NCI-H1436 treated with DMSO at 0.1 percent for 48 hours (cell line): ENCODE measurements at places on chromosomes 5 and 9.

GRCh38 chr9:125444166-125444565 lies 182.5 kb downstream of the GAPVD1 start:
- DNase-seq = no peak

DNA sequence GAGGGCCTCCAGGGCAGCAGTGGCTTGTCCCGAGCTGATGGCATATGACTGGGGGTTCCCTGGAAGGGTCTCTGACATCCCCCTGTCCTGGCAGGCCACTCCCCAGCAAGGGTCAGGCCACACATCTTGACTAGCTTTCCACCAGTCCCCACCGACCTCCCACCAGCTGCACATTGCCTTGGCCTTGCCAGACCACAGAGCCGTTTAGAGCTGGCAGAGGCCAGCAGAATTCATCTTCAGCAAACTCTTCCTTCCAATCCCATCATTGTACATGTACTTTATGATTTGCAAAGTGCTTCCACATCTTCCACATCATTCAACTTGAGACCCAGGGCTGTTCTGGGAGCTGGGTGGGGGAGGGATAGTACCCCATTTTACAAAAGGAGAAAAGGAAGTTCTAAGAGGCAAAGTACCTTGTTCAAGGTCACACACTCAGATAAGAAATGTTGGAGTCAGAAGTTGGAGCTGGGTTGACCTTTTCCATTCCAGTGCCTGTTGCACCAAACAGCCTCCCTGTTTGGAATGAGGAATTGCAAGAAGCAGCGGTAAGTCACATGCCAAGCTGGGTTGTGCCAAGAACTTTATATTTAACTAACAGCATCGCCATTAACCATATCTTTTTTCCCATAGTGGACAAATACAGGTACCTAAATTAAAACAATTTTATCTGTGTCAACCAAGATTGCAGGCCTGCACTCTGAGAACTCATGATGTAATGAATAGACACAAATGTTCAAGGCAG lies 25.8 kb upstream of the COL15A1 start:
- DNase-seq = no peak

DNA sequence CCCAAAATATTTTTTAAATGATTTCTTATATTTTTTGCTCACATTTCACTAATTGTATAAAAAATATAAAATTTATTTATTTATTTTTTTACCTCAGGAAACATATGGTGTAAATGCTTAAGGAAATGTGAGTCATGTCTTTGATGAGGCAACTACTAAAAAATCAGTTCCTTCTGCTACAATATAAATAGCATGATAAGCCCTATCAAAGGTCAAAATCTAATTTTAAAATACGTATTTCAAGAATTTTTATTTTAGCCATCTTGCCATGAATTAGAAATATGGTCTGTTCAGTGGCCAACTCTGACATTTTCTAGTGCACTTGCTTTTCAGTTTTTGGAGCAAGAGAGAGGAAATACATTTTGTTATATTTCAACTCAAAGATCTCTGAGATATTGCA lies 50.5 kb downstream of the PDE4D start:
- DNase-seq = no peak

DNA sequence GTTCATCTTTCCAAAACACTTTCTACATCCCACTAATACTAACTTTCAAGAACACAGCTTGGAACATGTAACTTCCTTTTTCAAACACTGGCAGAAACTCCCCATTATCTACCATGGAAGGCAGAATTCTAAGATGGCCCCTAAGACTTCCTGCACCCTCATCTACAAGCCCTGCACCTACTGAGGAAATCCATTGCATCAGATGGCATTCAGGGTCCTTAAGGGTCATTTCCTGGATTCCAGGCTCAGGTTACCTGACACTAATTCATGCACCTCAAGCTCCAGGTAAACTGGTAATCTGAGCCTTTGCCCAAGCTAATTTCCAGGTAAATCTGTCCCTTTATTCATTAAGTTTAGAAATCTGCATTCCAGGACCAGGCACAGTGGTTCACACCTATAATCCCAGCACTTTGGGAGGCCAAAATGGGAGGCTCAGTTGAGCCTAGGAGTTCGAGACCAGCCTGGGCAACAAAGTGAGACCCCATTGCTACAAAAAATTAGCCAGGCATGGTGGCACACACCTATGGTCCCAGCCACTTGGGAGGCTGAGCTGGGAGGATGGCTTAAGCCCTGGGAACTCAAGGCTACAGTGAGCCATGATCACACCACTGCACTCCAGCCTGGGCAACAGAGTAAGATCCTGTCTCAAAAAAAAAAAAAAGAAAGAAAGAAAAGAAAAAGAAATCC lies 91.6 kb downstream of the NFIB start:
- DNase-seq = no peak

- no peak for DNase-seq
Measured at GRCh38 chr5:163894645-163895044, 389.2 kb downstream of the MAT2B start.

DNA sequence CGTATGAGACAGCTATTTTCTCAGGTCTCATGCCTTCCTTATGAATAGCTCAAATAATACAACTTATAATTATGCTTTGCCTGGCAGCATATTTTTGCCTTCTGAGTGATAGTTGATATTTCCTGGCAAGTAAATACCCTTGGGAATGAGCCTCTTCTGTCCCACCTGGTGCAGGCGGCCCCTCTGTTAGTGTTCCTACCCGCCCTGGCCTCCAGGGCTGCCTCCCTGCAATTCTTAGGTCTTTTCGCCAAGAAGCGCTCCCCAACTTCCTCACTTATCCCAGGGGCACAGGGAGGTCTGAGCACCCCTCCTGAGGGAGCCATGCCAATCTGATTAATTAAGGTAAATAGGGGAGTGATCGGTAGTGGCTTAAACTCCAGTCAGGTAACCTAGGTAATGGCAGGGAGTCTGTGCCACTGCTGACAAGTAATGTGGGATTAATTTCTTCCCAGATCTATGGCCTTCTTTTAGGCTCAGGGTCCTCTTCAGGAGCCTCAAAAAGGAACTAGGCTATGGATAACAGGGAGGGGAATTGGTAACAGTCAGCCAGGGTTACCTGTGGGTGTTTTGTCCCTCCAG lies 81.5 kb downstream of the GALNT10 start:
- no peak for DNase-seq

DNA sequence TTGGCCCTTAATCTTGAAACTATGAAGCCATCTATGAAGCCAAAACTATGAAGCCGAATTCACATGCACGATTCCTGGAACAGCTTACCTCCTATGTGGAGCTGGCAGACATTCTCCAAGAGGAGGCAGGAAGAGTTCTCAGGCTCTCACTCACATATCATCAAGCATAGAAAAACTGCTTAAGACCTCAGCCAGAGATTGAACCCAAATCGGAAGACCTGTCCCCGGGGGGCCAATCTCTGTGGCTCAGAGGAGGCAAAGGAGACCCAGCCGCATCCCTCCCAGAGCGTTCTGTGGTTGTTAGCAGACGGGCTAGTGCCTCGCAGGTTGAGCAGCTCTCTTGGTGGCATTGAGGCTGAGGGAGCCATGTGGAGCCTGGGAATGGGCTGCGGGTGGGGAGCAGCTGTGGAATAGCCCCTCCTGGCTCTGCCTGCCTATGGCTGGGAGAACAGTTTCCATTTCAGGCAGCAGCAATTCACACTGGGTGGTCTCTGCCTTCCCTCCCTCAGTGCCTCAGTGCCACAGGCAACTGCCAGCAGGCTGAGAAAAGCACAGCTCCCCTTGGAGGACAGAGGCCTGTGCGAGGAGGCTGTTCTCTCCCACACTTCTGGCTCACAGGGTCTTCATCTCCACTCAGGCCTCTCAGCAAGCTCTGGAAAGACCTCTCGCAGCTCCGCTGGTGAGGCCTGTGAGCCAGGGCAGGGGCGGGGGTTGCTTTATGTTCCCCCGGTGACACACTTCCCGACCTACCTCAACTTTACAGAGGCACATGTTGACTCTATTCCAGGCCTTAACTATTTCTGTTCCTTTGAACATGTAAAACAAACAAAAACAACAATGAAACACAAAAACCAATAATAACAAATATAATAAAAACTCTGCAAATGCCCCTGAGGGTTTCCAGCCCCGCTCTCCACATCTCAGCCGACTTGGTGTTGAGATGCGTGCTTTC lies 17.4 kb upstream of the TMEM174 start:
- DNase-seq = no peak

DNA sequence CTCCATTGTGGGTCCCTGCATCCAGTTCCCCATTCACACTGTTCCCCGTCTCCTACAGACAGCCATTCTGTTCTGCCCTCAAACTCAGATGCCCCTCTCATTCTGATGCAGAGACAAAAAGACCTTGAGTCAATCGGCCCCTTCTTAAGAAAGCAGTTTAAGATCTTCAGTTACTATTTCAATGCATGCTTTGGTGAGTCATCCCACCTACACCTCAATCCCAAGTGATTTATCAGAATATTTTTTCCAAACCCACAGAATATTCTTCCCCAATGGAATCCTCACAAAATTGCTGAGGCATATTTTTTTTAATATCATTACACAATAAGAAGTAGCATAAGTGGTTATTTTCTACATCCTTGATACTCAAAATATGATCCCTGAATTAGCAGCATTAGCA lies 92.4 kb upstream of the SLC1A1 start:
- no peak for DNase-seq

- DNase-seq = no peak
Measured at GRCh38 chr5:149128023-149128875, 13.0 kb upstream of the ABLIM3 start.

DNA sequence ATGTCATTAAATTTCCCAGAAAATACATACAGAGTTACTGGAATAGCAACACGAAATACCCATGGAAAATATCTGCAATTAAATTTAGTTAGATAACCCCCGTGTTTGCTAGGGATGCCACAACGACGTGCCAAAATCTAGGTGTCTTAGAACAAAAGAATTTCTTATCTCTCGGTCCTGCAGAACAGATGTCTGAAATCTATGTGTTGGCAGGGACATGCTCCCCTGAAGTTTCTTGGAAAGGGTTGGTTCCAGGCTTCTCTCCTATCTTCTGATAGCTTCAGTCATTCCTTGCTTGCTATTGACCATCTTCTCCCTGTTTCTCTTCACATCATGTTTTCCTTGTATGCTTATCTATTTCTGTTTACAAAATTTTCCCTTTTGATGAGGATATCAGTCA lies 1067.0 kb downstream of the CDH18 start:
- DNase-seq = no peak

DNA sequence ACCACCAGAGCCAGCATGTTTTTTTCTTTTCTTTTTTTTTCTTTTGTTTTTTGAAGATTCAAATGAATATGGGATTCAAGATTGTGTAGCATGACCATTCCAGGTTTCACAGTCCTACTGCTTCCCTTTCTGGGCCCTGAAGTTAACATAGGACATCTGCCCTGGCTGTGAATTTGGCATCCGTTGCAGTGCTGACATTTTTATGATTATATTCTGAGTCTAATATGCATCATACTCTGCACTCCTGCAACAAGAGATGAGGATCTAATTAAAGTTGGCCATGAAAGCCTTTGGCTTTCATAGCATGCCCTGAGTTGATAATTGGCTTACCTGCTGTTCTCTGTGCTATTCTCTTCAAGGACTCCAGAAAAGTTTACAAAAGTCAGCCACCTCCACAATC lies 29.8 kb downstream of the C5orf22 start:
- no peak for DNase-seq

DNA sequence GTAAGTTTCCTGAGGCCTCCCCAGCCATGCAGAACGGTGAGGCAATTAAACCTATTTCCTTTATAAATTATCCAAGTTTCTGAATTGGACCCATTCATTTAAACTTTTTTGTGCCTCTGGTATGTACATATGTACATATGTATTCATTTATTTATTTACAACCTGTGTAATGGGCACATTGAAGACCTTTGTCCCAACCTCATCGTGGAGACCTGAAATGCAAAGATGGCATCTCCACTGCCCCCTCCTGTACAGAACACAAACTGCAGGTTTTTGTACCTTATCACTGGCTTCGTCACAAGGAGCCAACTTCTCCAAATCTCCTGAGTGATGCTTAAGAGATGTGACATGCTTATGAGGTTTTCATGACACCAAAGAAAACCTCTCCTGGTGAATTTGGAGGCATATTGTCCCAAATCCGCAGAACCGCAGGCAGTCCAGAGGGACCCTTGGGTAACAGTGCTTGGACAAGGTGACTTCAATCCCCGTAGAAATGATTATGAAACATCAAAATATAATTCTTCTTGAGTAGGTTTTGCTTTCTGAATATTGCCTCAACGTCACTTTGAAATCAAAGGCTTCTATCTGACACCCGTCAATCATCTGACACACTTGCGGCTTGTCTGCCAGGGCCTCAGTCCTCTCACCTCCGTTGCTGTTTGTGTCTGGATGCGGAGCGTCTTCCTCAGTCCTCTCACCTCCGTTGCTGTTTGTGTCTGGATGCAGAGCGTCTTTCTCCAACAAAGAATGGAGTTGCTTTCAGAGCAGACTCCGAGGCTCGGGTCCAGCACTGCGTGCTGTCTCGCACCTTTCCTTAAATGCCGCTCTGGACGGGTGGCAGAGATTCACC lies 135.0 kb upstream of the IRX4 start:
- DNase-seq = no peak

DNA sequence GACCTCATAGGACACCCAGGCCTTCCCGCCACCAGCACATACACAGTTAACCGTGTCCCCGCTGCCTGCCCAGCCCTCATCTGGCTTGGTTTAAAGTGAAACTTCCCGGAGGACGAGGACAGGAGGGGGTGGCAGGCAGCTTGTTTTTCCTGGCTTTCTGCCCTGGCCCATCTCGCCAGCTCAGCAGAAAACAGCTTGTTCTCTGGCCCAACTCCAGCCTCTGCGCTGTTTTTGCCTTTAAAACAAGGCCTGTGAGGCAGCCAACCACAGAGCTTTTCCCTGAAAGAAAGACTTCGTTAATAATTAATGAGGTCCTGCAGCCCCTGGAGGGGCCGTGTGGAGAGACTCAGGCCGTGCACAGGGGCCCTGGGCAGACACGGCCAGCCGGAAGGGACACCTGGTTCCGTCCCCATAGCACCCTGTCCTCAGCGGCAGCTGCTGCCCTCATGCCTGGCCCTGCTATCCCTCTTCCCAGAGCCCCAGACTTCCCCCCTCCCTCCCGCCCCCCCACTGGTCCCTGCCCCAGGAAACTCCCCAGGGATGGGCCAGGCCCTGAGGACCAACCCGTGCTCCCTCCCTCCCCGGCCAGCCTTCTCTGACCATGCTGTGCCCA lies 108.7 kb downstream of the RXRA start:
- no peak for DNase-seq

DNA sequence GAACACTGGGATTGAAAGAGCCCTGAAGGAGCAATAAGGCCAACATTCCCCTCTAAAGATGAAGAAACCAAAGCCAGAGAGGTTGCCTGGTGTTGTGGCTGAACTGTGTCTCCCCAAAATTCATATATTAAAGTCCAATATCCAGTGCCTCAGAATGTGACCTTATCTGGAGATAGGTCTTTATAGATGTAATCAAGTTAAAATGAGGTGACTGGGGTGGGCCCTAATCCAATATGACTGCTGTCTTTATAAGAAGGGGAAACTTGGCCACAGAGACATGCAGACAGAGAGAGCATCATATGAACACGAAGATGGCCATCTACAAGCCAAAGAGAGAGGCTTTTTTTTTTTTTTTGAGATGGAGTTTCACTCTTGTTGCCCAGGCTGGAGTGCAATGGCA lies 66.9 kb upstream of the PLPP1 start:
- no peak for DNase-seq
